ENCODE measurements at places on chromosomes 5 and 9. TPM values are rescaled to one million over a fixed set of nuclear protein-coding genes. Genes with fewer than 3 reads are reported as not detected.

DNA sequence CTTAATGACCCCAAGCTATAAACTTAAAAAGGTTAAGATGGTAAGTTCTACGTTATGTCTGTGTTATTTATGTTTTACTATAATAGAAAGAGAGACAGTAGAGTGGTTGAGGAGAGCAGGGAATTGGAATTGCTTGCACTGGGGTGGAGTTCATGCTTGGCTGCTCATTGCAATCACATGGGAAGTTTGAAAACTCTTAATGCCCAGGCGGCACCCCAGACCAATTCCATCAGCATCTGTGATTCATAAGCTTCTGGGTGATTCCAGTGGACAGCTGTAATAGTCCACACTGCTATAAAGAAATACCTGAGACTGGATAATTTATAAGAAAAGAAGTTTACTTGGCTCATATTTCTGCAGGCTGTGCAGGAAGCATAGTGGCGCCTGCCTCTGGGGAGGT, 323.9 kb upstream of the MSX2 start:
- no peak for DNase-seq

DNA sequence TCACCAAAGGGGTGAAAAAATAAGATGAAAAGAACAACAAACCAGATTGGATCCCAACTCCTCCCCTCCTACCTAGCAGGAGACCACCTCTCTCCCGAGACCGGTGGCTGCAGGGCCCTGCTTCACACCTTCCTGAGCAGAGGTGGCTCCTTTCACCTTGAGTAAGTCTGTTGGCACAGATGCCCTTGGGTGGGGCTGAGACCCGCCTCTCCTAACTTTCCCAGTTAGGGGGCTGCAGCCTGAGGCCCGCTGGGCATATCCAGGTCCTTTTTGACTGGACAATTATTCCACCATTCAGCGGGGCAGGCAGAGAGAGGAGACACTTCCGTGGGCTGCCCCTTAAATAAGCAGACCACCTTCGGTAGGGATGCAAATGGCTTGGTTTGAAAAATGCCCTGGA, 1.3 kb downstream of the SLC25A48 start:
- no peak for DNase-seq

- DNase-seq, result no peak
These were observed 153.3 kb downstream of the SLF1 start for GRCh38 chr5:94771742-94772141.

SPEF2 gene
- total RNA-seq, result 2.7 TPM

GPX8 gene
- total RNA-seq, result 4.6 TPM

DNA sequence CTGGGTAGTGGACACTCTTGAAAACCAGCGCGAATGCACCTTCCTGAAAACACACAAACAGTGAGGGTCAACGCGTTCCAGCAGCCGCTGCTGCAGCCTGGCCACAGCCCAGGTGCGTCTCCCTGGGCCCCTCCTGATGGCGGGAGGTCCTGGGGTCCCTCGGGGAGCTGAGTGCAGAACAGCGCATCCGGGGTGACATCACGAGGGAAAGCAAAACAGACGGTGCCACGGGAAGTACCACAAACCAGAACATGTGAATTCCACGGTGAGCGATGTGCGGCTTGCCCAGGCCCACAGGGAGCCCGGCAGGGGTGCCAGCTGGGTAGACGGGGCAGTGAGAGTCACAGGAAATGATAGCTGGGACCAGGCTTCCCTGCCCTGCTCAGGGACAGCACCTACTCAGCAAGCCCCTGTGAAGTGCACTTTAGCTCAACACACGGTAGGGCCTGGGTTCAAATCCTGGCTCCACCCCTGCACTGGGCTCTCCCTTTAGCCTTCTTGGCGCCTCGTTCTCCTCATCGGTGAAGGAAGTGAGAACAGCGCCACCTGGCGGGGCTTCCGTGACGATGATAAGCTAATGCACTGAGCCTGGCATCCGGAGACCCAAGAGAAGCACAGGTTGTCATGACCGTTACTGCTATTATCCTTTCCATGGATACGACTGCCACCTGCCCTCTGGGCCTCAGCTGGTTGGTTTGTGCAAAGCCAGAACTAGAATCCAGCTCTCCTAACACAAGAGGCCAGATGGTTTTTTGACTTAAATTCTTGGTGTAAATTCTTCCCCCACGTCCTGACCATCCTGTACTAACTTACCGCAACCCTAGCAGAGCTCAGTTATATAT, 24.6 kb downstream of the GFPT2 start:
- peak; percentile 88 for DNase-seq

PITX1 gene
- not detected for total RNA-seq

- DNase-seq, result no peak
These were observed 48.2 kb upstream of the ZNF169 start for GRCh38 chr9:94210616-94211603.

DNA sequence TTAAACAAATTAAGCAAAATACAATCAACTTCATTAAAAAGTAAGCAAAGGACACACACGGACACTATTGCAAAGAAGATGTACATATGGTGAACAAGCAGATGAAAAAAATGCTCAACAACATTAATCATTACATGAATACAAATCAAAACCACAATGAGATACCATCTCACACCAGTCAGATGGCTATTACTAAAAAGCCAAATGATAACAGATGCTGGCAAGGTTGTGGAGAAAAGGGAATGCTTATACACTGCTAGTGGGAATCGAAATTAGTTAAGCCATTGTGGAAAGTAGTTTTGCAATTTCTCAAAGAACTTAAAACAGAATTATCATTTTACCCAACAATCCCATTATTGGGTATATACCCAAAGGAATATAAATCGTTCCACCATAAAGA, 636.2 kb upstream of the ST8SIA4 start:
- DNase-seq, result no peak

GRCh38 chr9:20863945-20864344, 167.5 kb downstream of the HACD4 start:
- DNase-seq, result no peak

DNA sequence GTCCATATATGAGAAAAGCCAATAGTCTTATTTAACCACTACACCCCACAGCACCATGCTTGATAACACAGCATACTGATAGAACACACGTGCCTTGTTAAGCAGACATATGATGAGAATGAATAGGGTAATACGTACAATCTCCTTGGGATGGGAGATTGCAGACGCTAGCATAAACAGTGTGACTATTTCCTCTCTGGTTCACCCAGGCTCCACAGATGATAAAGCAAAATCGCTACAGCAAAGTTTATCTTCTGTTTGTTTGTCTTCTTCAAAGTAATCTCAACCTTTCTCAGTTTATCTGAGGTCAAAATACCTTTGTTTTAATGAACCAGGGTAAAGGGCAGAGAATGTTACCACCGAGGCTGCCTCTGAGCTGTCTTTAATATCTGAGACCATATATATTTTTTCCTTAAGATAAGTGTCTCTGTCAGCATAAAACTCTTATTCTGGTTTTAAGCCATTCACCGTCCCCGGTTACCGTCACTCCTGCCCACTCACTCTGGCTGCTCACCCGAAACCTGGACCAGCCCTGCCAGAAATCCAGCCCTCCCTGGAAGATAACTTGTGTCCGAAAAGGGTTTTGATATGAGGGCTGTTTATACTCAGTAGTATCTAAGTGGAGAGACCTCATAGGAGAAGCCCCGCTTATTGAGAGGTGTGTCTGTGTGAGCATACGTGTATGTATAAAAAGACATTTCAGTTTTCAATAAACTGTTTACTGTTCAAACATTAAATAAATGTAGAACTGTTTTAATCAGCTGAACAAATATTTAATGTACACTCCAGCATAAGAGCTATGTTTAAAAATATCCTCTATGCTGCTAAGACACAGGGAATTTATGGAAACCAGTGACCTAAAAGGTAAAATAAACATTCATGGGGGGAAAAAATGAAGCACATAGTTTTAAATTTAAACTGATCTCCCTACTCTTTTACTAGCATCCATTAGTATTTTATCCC, 465.4 kb downstream of the RASEF start:
- DNase-seq, result no peak

- DNase-seq, result no peak
These were observed 98.8 kb upstream of the EFNA5 start for GRCh38 chr5:107769519-107769918.

- DNase-seq, result no peak
These were observed 376.2 kb upstream of the CLINT1 start for GRCh38 chr5:158235159-158235547.

All from left ventricle myocardium superior (tissue), 1 donor.